ENCODE measurements at places on chromosomes 3 and 15.
A peak's percentile ranks its signal among the peaks of the same experiment; 100 is the strongest.

- DNase-seq, result peak; percentile 23
Measured at GRCh38 chr3:106215047-106215446, 346.2 kb upstream of the CBLB start.

- DNase-seq, result no peak
Measured at GRCh38 chr3:158528076-158528674, 42.8 kb upstream of the MLF1 start.

GRCh38 chr3:85571835-85572234 lies 613.0 kb downstream of the CADM2 start:
- DNase-seq, result no peak

DNA sequence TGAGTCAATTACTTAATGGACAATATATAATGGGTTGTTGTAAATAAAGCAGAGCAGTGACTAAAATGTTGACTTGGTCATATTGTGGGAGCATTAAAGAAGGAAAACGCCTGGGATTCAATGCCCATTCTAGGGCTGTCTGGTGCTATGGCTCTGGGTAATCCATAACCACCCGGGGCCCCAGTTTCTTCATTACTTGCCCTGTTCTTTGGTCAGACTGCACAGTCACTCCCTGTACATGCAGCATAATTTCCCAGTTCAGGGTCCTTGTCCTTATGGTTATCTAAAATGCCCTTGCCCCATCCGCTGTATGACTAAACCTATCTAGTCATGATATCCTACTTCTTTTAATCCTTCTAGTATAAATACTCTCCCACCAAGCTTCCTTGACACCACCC lies 27.5 kb upstream of the DENND4A start:
- DNase-seq, result no peak

DNA sequence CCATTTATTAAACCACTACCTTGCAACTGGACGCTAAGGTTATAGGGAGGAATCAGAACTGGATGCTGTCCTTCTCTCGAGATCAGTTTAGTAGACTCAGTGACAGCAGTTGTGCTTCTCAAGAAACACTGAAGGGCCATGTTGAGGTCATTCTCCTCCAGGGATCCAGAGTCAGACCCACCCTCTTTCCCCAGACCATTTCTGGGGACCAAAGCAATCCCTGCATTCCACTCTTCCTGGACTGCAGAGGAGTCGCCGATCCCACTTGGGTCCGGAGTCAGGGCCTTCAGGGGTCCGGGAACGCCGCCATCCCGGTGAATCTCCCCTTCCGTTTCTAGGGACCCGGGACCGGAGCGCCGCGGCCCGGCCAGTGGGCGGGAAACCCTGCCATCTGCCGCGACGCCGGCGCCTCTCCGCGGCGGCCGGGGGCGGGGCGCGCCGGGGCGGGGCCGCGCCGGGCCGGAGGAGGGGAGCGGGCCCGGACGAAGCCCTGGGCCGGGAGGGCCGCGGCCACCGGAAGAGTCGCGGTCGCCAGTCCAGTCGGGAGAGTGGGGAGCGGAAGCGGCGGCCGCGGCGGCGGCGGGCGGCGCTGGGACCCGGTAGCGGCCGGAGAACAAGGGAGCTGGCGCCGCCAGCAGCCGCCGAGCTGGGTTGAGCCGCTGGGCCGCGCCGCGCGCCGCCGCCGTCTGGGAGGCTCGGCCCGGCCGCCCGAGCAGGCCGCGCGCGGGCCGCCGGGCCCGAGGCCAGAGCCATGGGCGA lies at the start of gene DVL3:
Gene DVL3 (plus strand): TSS at position 493 of the 759 bp plus-strand sequence. CDS start 259 bp downstream, at position 752.
- DNase-seq, result peak; percentile 42

DNA sequence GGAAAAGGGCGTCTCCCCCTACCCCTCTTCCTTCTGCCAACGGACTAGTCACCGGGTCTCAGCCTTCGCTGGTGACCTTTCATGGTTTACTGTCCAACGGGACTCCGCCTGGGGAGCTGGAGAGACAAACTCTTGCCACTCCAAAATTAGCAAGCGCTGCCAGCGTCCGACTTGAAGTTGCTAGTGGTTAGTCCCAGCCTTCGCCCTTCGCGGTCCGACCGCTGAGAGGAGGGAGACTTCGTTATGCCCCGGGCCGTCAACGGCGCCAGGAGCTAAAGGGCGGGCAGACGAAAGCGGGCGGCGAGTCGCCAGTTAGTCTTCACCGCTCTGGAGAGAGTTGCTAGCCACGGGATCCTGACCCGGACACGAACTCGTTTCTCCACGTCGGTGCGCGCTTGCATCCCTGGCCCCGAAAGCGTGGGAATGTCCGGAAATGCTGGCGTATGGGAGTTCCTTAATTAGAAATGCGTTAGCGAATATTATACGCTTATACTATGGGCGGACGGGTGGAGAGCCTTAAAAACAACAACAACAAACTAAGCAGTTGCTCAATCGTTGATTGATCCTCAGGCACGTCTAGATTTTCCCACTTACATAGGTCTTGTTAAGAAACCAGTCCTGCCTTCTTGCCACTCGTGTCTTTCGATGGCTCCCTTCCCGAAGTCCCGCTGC lies 716 bp downstream of the SMC4 start:
- peak; percentile 32 for DNase-seq

- DNase-seq, result no peak
Measured at GRCh38 chr3:159941038-159942000, 47.3 kb upstream of the IL12A start.

GRCh38 chr15:57485869-57486268 lies 105.8 kb upstream of the MYZAP start:
- DNase-seq, result no peak

DNA sequence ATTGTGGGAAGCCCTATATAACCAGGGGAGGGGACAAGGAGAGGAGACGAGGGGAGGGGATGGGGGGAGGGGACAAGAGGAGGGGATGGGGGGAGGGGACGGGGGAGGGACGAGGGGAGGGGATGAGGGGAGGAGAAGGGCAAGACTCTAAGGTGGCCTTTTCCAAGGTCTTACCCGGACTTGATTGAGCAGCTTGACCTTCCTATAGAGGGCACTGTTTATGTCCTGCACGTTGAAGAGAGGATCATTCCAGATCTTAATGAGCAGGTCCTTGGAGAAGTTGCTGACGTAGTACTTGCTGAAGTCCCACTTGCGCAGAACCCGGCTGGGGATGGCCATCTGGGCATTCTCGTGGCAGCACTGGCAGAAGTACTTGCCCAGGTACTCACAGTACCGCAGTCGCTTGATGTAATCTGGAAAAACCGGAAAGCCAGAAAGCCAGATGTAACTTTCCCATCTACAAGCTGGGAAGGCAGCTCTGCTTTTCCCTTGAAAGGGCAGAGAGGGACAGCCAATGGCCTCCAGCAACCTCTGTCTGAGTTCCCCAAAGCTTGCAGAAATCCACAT lies 55.7 kb downstream of the RUBCN start:
- DNase-seq, result no peak

GRCh38 chr15:82681371-82681770 lies 28.3 kb downstream of the AP3B2 start:
- no peak for DNase-seq

- no peak for DNase-seq
Measured at GRCh38 chr15:69037977-69038376, 23.5 kb downstream of the NOX5 start.

- DNase-seq, result no peak
Measured at GRCh38 chr3:119548341-119548740, 11.1 kb downstream of the CD80 start.
